ENCODE measurements at places on chromosomes 2 and 18.

GRCh38 chr2:95158891-95159619 is 593 bp downstream of the ZNF514 start:
- peak; percentile 9 for DNase-seq

GRCh38 chr2:204258890-204259289 is 286.4 kb upstream of the PARD3B start:
- DNase-seq, result no peak

DNA sequence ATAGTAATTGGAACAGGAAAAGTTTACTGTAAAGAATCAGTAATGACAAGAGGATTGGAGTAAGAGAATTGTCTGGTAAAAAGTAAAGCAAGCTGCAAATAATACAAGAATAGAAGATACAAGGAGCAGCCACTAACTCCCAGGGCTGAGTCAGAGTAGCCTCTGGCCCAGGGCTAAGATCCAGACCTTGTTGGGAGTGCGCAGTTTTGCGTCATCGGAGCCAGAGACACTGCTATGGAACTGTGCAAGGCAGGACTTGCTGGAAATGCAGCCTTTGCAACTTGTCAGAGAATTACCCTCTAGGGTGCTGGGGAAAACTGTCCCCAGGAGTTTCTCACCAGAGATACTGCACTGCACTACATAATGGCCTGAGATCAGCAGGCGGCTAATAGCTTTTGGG is 135.2 kb downstream of the NYAP2 start:
- no peak for DNase-seq

- DNase-seq, result no peak
Measured at GRCh38 chr18:71784777-71785176, 759.4 kb downstream of the CBLN2 start.

- no peak for DNase-seq
Measured at GRCh38 chr2:172614932-172615331, 59.0 kb downstream of the PDK1 start.

GRCh38 chr18:79042276-79042675 is 26.9 kb upstream of the ATP9B start:
- DNase-seq, result no peak

DNA sequence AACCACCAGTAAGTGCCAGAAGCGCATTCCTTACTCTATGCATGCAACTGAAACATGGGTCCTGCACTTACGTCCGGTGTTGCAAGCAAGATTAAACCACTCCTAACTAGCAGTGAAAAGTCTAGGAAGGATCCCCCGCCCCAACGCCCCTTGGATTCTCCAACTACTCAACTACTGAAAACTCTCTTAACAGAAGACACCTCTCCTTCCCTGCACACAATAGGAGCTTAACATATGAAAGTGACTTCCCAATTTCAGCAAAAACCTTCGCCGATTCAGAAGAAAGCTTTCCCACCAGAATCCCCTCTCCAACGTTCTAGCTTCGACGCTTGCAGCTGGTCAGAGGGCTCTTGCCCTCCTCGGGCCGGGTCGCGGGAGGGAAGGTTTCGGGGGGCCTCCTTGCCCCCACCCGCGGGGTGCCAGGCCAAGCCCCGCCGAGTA is 578 bp downstream of the IWS1 start:
- peak; percentile 23 for DNase-seq

DNA sequence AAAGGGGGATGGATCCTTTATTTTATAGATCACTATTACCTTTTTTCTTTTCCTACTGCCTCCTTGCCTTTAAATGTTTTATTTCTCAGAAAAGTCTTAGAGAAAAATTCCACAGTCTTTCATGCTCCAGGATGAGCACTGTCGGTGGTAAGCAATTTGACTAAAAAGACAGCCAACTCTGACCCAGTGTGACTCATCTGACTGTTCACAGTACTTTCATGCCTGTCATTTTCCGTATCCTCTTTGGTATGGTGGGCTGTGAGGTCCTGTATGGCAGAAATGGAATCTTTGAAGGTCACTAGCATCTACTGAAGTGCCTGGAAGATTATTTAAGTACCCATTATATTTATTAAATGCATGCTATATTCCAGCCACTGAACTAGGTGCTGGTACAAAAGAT is 2.1 kb upstream of the RFTN2 start:
- no peak for DNase-seq

DNA sequence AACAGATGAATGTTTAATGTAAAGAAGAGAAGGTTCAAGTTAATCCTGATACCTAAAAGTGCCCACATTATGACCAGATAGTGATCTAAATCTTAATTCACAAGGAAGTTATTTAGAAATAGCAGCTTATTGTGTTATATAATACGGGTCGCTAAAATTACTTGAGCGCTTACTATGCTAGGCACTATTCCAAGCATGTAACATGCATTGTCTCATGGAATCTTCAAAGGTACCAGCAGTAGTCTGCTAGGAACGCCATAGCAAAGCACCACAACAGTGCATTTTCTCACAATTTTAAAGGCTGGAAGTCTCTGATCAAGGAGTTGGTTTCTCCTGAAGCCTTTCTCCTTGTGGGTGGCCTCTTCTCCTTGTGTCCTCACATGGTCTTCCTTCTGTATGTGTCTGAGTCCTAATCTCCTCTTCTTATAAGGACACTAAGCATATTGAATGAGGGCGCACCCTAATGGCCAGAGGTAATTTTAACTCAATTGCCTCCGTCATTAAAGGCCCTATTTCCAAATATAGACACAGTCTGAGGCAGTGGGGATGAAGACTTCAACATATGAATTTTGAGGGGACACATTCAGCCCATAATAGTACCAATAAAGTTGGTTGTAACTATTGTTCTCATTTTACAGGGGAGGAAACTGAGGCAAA is 118.4 kb downstream of the LRRC30 start:
- DNase-seq, result no peak

- no peak for DNase-seq
Measured at GRCh38 chr2:136259551-136259950, 141.6 kb upstream of the CXCR4 start.

DNA sequence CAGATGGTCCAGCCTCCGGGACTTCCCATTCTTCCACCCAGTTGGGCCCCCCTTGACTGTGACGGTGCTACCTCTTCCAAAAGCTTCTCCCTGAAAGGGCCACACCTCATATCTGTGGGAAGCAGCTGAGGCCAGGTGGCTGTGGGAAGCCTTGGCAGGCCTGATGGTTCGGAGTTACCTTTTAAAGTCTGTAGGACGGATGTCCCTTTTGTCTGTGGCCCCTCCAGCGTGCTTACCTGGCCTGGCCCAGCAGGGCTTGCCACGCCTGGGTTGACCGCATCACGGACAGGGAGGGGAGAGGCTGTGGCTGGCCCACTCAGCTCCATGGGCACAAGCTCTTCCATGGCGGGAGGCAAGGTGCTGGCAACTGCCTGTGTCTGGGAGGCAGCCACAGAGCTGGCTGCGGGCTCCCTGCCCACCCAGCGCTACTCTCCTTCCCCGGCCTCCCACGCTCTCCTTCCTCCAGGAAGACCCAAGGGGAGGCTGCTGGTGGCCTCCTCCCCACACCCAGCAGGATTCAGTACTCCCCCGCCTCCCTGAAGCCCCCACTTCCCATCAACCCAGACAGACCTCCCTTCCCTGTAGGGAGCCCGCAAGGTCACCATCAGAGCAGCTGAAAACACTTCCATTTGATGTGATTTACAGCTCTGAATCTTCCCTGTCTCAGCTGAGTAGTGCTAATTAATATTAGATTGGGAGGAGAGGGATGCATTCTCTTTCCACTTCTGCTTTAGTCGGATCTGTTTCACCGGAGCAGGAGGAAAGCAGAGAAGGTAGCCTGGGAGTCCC is 52.8 kb downstream of the EDAR start:
- no peak for DNase-seq

- DNase-seq, result no peak
Measured at GRCh38 chr18:9049495-9049809, 53.0 kb upstream of the NDUFV2 start.

DNA sequence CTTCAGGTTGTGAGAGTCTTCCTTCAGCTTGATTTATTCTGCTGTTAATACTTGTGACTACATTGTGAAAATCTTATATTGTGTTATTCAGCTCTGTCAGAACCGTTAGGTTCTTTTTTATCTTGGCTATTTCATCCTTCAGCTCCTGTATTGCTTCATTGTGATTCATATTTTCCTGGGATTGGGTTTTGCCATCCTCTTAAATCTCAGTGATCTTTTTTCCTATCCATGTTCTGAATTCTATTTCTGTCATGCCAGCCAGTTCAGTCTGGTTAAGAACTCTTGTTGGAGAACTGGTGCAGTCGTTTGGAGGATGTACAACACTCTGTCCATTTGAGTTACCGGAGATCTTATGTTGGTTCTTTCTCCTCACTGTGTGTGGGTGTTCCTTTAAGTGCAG is 19.1 kb downstream of the MSTN start:
- DNase-seq, result no peak

GRCh38 chr2:209560911-209561310 is 137.1 kb downstream of the MAP2 start:
- no peak for DNase-seq

DNA sequence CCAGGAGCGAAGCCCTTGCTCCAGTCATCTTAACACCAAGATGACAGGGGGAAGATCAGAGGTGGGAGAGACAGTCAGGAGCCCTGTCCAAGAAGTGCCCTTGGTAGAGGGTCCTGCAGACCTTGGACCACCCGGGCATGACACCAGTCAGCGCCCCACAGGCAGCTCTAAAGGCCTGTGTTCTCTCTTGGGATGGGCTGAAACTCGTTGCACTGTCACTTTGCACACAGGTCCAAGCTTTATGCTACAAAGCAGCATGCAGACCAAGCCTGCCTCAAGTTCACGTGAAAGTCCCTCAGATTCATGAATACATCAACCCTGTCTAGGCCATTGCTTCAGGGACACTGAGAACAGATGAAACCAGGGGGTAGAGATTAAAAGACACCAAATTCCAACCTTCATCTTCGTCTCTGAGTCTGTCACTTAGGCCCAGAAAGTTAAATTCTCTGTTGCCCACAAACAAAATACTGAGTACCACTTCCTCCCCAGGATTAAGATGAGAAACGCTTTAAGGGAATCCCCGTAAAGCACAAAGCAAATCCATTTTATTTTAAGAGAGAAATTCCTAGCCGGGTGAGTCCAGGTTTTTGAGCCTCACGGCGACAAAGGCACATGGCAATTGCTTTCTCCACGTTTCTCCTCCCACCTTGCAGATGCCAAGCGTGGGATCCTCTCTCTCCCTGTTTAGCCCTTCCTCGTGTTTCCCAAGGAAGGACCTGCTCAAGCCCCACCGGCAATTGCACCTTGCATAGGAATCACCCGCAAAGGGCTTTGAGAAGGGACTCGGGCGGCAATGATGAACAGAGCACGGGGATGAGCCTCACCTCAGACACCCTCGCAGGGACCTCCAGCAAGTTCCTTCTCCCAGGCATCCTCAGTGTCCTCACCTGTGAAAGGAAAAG is 75.0 kb upstream of the ID2 start:
- no peak for DNase-seq

- peak; percentile 7 for DNase-seq
Measured at GRCh38 chr2:224927646-224928173, 114.6 kb downstream of the DOCK10 start.

DNA sequence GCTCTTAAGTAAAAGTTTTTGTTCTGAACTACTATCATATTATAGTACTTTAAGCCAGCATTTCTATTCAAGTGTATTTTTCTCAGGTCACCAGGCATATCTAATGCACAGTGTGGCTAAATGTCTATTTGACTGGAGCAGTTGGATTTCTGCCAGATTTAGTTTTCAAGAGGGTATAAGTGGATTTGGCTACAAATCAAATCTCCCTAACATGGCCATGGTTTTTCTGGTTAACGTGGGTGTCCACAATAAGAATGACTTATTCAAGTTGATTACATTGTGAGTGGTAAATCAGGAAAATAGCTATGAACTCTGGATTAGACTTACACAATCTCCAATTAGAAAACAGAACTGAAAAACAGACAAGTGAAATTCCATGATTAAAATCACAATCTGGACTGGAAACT is 5.7 kb upstream of the CHN1 start:
- DNase-seq, result no peak

GRCh38 chr2:150587547-150588505 is 100.4 kb upstream of the RND3 start:
- no peak for DNase-seq

DNA sequence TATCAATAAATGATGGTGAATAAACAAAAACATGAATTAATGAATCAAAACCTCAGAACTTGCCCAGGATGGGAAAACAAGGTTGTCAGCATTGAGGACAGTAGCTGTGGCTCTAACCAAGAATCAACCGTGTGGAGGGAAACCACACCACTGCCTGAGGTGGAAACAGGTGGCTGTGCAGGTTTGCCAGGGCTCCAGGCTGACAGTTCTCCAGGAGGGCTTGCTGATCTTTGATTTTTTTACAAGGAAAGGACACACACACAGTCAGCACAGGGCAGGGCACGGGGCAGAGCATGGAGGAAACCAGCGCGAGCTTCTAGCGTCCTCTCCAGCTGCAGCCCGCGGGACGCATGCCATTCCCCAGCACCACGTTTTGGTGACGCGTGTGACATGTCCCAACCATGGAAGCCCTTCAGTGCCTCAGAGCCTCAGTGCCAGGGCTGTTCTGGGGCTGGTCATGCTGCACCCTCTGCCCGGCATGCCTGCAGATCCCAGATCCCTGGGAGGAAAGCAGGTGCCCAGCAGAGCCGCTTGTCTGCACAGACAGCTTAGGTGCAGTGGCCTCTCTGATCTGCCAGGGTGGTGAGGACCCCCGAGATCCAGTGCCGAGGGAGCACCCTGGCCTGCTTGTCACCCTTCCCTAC is 15.8 kb upstream of the AGXT start:
- no peak for DNase-seq

DNA sequence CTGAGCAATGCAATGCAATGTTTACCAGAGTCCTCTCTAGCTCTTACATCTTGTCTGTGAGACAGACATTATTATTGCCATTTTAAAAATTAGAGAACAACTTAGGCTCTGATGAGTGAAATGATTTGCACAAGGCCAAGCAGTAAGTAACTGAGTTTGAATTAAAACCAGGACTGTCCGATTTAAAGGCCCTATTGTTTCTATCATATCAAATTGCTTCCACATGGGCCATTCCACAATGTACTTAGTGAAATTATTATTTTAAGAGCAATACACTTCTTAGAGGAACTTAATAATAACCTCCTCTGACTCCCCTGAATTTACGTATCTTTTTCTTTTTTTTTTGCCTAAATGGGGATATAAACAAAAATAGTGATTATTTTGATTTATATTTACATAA is 64.6 kb downstream of the PLCL1 start:
- DNase-seq, result no peak

- DNase-seq, result no peak
Measured at GRCh38 chr2:176272870-176273459, 3.7 kb downstream of the MTX2 start.

Measured in kidney glomerular epithelial cell (primary cell).